ENCODE measurements at places on chromosomes 3 and 15. TPM values are rescaled to one million over a fixed set of nuclear protein-coding genes. Genes with fewer than 3 reads are reported as not detected.

PSTPIP1 gene
- not detected for total RNA-seq

AGBL1 gene
- total RNA-seq, result not detected

SNUPN gene
- 15.9 TPM for total RNA-seq

EOGT gene
- 71.4 TPM for total RNA-seq

SRP14 gene
- total RNA-seq, result 383 TPM

NCKIPSD gene
- total RNA-seq, result 34.7 TPM

ITGA11 gene
- 54.2 TPM for total RNA-seq

CCK gene
- not detected for total RNA-seq

OR5K2 gene
- not detected for total RNA-seq

CFAP44 gene
- 5.2 TPM for total RNA-seq

PP2D1 gene
- not detected for total RNA-seq

ECT2 gene
- total RNA-seq, result 23.0 TPM

ITIH1 gene
- total RNA-seq, result not detected

NPHP3 gene
- total RNA-seq, result 31.7 TPM

FBXO40 gene
- not detected for total RNA-seq

GOLGA6L7 gene
- not detected for total RNA-seq

DRD3 gene
- not detected for total RNA-seq

ANKUB1 gene
- not detected for total RNA-seq

HIGD2B gene
- not detected for total RNA-seq

CCRL2 gene
- 15.8 TPM for total RNA-seq

CCDC39 gene
- total RNA-seq, result not detected

PRICKLE2 gene
- total RNA-seq, result 3.1 TPM

HHLA2 gene
- not detected for total RNA-seq

FOXL2NB gene
- 0.78 TPM for total RNA-seq

GHSR gene
- total RNA-seq, result not detected

PLAAT1 gene
- 5.2 TPM for total RNA-seq

DOCK3 gene
- 0.19 TPM for total RNA-seq

DPPA4 gene
- 0.92 TPM for total RNA-seq

LRRK1 gene
- total RNA-seq, result 11.2 TPM

SCN11A gene
- 0.23 TPM for total RNA-seq

FAM43A gene
- 617 TPM for total RNA-seq

ANKRD63 gene
- not detected for total RNA-seq

DHX30 gene
- total RNA-seq, result 61.7 TPM

NRROS gene
- total RNA-seq, result 16.4 TPM

CLEC3B gene
- not detected for total RNA-seq

OR5H14 gene
- not detected for total RNA-seq

POPDC2 gene
- total RNA-seq, result 1.3 TPM

KBTBD12 gene
- not detected for total RNA-seq

C3orf70 gene
- 2.4 TPM for total RNA-seq

SNX22 gene
- not detected for total RNA-seq

SOX2 gene
- not detected for total RNA-seq

MAN2C1 gene
- 148 TPM for total RNA-seq

AQP9 gene
- not detected for total RNA-seq

Measured in glomerular endothelial cell (primary cell).